Activated CD4-positive, alpha-beta T cell treated with anti-CD3 and anti-CD28 coated beads for 24 hours (primary cell): ENCODE measurements at places on chromosomes 11 and 22.
A peak's percentile ranks its signal among the peaks of the same experiment; 100 is the strongest.

DNA sequence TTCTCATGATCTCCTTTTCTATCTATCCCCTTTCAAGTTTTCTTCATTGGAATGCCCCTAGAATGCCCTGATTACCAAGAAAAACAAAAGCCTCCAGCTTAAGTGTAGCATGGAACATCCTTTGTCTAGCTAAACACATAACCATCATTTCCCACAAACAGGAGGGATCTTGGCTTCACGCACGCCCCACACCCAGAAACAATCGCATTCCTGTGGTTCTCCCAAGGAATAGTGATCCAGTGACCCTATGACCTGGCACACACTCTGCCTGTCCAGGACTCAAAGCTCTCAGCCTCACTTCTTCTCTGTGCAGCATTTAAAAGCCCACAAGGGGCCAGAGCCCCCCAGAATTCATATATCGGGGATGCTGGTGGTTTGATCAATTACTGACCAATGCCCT is 9.3 kb upstream of the POU2AF1 start:
- DNase-seq = no peak

DNA sequence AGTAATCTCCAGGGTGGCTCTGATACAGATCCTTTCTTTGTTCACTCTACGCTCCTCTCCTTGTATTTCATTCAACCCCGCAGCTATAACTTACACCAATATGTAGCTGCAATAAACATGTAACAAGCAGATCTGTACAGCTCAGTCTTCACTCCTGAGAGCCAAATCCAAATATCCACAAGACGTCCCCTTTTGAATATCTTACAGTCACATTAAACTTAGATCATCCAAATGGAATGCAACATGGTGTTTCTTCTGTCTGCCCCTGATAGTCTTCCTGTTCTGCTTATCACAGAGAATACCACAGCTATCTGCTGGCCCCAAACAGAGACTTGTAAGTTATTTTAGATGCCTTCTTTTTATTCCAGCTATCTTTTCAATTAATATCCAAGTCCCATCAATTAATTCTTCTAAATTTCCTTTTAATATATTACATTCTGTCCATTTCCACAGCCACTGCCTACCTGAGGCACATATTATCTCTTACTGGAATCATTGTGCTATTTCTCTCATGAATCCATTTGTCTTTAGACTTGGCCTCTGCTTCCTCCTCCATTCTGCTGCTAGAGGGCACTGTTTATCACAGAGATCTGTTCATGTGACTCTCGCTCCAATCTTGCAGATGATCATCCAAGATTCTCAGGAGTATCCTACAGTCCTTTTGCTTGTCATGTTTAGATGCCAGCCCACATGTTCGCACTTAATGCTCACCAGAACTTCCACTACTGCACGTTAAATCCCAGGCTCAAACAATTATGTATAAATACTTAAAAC is 908.6 kb downstream of the NTM start:
- DNase-seq = no peak

GRCh38 chr11:47587723-47588326 is 1.3 kb downstream of the FAM180B start:
- DNase-seq = no peak

DNA sequence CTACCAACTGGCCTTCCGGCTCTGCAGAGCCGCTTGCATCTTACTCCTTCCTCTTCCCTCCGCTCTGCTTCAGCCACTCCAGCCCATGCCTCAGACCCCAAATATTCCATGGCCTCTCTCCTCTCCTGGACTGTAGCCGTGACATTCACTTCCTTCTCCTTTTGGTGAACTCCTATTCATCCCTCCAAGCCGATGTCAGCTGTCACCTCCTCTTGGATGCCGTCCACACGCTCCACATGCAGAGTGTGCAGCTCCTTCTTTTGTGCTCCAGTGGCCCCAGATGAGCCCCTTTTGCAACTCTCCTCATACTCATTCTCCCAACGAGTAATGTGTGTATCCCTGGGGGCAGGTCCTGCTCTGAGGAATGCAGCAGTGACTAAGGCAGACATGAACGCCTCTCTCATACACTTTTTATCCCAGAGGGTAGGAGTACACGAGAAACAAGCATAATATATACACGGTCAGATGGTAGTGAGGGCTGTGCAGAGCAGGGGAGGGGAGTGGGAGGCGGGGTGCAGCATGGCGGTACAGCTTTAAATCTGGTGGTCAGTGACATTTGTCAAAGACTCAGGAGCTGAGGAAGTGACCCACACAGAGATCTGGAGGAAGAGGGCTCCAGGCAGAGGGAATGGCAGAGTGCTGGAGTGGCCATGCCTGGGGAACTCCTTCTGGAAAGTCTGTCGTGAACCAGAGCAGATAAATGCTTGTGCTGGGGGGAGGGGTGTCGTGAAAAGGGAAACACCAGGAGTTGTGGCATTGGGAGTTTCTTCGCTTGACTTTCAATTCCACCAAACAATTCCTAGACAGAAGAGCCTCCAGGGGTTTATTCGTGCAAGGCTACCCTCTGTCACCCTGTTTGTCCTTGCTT is 83.8 kb upstream of the ATXN10 start:
- no peak for DNase-seq

- DNase-seq = no peak
These were observed 213.9 kb downstream of the SBF2 start for GRCh38 chr11:10080138-10080537.

GRCh38 chr11:122094836-122095235 is 21.2 kb downstream of the BLID start:
- DNase-seq = no peak

DNA sequence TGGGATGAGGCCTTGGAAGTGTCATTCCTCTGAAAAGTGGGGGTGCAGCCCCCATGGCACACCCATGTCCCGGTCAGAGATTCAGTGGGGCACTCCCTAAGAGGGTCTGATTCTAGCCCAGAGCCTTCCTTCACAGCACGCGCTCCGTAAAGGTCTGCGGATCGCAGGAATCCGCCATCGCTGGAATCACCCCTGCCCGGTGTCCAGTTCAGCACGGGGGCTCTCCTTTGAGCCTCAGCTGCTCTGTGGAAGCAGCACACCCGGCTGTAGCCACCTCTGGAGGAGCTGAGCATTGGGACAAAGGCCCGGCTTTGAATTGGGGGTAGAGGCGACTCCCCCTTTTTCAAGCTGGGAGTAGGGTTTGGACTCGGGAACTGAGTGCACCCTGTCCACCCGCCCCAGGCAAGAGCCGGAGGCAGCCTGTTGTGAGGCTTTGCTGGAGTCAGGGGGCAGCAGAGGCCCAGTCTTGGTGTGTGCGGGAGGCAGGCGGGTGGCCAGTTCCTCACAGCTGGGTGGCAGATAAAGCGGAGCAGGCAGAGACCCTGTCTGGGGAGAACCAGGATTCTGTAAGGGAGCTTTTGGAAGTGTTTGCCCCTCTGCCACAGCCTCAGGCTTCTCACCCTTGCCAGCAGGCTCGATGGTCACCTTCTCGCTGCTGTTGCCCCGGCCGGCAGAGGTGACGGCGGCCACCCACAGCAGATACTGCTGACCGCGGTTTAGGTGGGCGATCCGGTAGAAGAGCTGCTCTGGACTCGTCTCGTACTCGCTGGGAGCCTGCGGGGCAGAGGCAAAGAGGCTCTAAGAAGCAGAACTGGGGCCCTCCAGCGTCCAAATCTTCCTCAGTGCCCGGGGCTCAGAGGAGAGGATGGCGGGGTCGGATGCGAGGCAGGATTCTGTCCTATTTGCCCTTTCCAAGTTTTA is 115.9 kb downstream of the CEP164 start:
- DNase-seq = no peak

DNA sequence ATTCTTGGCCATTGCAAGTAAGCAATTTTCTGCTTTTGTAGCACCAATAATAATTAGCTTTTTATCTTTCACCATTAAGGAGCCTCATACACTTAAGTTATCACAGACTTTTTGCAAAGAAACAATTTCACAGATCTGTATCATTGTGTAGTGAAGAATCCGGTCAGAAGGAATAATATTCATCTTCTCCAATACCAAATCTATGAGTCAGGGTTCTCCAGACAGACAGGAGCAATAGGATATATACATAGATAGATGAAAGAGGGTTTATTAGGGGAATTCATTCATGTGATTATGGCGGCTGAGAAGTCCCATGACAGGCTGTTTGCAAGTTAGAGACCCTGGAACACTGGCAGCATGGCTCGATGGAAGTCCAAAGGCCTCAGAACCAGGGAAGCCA is 82.9 kb upstream of the UBASH3B start:
- DNase-seq = no peak

GRCh38 chr11:47107744-47108143 is 68.9 kb downstream of the ARFGAP2 start:
- DNase-seq = no peak

GRCh38 chr11:34154059-34154875 is 48.8 kb downstream of the NAT10 start:
- DNase-seq = no peak

- DNase-seq = no peak
These were observed 67.5 kb downstream of the PACSIN2 start for GRCh38 chr22:42947211-42947990.

- DNase-seq = no peak
These were observed 98.8 kb downstream of the SGSM3 start for GRCh38 chr22:40469181-40469580.

- no peak for DNase-seq
These were observed 12.0 kb upstream of the P2RY6 start for GRCh38 chr11:73260127-73260457.

- peak; percentile 57 for DNase-seq
These were observed 55.8 kb upstream of the RRAS2 start for GRCh38 chr11:14414470-14415461.

- DNase-seq = no peak
These were observed 7.6 kb downstream of the LRRC51 start for GRCh38 chr11:72088076-72088808.

GRCh38 chr11:64919627-64920026 is 2.6 kb upstream of the ATG2A start:
- DNase-seq = no peak

- DNase-seq = no peak
These were observed 1.8 kb downstream of the SYTL2 start for GRCh38 chr11:85809191-85809590.

DNA sequence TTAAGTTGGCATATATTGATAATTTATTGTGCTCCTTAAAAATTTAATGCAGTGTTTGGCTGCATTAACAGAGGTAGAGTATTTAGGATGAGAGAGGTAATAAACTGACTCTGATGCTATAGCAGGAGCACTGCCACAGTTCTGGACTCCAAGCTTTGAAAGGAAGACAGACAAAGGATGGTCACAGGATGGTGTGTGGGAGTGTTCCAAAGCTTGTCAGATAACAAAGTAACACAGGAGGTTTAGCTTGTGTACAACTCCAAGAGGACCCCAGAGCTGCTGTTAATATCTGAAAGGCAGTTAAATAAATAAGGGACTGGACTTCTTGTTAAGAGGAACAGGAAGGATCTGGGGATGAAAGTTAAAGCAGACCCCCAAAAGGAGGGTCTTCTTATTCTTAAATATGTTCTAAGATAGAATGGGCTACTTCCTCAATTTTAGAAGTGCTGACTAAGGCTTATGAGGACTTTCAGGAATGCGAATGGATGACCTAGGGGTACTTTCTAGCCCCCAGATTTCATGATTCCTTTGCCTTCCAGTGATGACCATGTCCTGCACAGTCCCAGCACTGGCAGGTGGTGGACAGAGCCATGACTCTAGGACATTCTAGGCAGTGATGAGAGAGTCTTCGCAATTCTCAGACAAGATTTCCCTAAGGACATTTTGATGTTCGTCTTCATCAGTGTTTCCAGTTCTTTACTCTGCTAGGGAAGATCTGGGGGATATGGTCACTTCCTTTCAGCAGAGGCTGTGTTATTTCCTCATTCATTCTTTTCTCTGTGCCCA is 149.1 kb upstream of the RASSF10 start:
- DNase-seq = no peak

DNA sequence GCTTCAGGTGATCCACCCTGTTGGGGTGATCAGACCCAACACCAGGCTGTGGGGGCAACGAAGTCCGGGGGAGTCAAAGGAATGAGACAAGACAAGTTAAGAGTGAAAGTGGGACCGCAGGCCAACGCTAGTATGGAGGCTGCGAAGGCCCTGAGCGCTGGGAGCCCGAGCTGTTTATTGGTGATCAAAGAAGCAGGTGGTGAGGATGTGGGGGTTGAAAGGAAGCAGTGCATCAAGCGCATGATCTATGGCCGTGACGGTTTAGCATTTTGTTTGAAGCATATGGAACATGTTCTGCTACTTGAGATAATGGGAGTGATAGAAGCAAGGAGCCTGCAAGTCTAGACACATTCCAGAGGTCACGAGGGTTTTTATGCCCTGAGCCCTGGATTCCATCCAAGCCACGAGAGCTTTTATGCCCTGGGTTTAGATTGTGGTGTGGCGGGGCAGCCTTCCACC is 49.5 kb downstream of the MCHR1 start:
- DNase-seq = peak; percentile 34

DNA sequence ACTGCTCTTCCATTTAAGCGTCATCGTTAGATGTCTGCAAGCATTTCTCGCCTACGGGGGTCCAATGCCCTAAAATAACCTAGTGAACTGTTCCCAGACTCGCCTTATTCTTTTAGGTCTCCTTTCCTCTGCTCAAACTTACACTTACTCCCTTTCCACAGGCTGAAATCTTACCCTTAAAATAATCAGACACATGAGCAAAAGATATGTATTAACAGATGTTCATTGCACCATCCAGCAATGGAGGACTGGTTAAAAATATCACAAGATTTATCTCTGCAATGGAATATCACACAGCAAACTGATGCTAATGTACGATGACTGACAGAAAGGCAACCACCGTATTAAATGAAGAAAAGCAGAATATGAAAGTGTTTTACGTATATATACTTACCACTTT is 1.6 kb upstream of the CSTF3 start:
- DNase-seq = no peak

GRCh38 chr11:4044976-4045646 is 49.5 kb upstream of the RRM1 start:
- no peak for DNase-seq

DNA sequence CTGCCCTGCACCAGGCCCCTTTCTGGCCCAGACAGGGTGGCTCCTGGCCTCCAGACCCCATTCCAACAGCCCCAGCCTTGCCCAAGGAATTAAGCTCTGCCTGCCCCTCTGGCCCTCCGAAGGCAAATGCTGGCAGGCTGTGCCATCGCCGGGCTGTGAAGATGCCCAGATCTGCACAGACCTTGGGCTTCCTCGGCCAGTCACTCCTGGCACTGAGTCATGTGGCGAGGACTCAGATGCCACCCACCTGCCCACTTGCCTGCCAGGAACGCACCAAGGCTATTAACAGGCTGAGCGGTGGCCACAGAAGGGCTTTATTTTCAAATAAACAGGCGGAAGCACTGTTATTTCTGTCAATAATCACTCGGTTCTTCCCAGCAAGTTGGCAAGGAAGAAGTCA is 50.3 kb upstream of the TTLL12 start:
- DNase-seq = no peak

GRCh38 chr11:112042161-112042960 is 17.2 kb downstream of the DLAT start:
- no peak for DNase-seq
